Bronchial epithelial cell (primary cell): ENCODE measurements at places on chromosomes 16 and 17. TPM values are rescaled to one million over a fixed set of nuclear protein-coding genes. Genes with fewer than 3 reads are reported as not detected.
A peak's percentile ranks its signal among the peaks of the same experiment; 100 is the strongest.

SOCS7 gene
- total RNA-seq = 19.0 and 22.5 TPM in 2 replicates

PRDM7 gene
- total RNA-seq = not detected in 2 replicates

PRAC2 gene
- not detected in 2 replicates for total RNA-seq

PLD6 gene
- 3.7 and 4.0 TPM in 2 replicates for total RNA-seq

VMO1 gene
- 0.77 TPM in 1 of 2 replicates, not detected in the other for total RNA-seq

DPEP1 gene
- total RNA-seq = 0.26 TPM in 1 of 2 replicates, not detected in the other

DNA sequence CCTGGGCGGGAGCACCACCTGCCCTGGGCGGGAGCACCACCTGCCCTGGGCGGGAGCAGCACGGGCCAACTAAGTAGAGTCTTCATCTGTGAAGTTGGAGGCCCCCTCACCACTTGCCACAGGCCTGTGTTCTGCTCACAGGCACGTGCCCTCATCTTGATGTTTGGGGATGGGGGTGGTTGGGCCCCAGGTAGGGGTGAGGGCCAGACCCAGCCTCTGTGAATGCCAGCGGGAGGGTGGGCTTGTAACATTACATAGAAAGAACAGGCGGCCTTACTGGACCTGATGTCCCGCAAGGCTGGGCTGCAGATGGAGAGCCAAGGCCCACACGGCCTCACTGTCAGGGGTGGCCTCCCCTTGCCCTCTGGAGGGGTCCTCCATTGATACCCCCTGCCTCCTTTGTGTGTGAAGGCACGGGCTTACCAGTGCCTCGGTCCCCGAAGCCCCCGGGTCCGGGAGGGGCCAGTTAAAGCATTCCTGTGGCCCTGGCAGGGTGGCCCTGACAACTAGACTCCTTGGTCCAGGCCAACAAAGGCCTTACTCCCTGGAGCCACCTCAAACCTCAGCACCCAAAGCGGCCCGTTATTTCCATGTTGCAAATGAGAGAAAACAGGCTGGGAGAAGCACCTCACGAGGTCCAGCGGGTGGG lies 1.1 kb upstream of the SLC16A3 start:
- no peak for DNase-seq

DNA sequence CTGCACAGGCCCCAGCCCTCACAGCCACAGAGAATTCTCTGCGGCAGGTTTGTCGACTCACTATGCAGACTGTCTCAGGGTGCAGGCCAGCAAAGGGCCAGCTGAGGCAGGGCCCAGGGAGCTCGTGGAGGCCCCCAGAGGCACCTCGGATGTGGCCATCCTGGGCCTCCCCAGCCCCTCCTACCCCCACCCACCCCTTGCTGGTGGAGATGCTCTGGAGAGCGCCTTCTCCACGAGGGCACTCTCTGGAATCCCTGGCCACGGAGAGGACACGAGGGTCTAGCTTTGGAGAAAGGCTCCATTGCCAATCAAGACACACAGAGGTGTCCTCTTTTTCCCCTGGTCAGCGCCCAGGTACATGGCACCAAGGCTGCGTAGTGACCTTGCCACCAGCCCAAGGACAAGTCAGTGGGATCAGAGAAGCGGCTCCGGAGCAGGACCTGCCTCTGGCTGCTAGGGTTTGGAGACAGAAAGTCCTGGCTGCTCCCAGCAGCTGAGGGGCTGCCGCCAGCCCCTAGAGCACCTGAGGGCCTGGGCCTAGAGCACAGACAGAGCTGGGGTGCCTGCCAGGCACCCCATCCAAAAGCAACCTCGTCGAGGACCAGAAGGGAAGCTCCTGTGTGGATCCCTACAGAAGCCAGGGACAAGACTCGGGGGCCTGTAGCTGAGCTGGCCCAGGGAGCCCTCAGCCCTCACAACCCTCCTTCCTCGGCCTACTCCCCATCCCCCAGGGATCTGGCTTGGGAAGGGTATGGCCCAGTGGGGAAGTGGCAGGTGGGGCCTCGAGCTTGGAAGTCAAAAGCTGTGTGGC lies 18.7 kb downstream of the ARL2BP start:
- no peak for DNase-seq

- peak; percentile 21 for DNase-seq
These were observed 131.3 kb downstream of the AIPL1 start for GRCh38 chr17:6303664-6304063.

DNA sequence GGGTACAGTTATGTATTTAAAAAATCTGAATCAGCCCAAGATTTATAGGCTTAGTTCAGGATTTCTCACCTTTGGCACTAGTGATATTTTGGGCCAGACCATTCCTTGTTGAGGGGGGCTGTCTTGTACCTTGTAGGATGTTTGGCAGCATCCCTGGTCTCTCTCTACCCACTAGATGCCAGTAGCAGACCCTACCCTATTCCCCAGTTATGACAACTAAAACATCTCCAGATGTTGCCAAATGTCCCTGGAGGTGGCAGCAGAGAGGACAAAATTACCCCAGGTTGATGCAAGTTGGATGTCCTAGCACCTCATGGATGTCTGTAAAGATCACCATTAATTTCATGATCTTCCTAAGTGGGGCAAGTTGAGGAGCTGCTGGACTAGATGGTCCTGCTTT lies 45.8 kb downstream of the SYT17 start:
- DNase-seq = no peak

GRCh38 chr16:54027995-54028394 lies 258.6 kb downstream of the IRX3 start:
- DNase-seq = no peak

DNA sequence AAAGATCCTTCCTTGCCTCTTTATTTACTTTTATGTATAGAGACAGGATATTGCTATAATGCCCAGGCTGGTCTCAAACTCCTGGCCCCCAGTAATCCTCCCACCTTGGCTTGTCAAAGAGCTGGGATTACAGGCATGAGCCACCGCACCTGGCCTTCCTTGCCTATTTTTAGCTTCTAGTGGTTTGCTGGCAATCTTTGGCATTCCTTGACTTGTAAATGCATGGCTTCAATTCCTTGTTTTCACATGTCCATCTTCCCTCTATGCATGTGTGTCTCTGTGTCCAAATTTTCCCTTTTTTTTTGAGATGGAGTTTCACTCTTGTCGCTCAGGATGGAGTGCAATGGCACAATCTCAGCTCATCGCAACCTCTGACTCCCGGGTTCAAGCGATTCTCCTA lies 22.5 kb downstream of the HEXIM2 start:
- peak; percentile 37 for DNase-seq

DNA sequence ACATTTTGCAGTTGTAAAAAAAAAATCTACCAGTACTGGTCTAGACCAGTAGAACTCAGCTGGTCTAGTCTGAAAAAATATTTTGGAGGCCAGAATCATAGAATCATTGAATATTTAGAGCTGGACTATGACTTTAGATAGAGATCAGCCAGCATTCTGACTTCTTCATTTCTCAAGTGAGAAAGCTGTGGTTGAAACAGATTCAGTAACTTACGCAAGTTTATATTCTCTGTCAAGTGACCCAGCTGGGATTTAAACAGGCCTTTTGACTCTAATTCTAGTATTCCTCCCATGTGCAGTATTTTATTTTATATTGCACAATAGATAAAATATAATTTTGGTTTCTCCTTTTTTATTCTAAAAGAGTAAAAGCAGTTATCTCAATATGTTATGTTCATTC lies 4.9 kb downstream of the TNRC6A start:
- no peak for DNase-seq
